ENCODE measurements at places on chromosomes 6 and 20.

DNA sequence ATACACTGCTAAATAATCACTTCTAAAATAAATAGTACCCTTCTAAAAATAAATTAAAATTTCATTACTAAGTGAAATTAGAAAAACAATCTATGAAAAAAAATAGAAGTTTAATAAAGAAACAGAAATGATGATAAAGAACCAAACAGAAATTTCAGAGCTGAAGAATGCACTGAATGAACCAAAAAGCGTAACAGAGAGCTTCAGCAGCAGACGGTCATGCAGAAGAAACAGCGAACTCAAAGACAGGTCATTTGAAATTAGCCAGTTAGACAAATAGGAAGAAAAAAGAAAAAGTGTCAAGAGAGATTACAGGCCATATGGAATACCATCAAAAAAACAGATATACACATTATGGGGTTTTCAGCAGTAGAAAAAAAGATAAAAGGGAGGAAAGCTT, 706.7 kb downstream of the TBC1D32 start:
- DNase-seq = no peak

GRCh38 chr6:83707829-83708545, 914 bp downstream of the SNAP91 start:
- DNase-seq = peak; percentile 37

DNA sequence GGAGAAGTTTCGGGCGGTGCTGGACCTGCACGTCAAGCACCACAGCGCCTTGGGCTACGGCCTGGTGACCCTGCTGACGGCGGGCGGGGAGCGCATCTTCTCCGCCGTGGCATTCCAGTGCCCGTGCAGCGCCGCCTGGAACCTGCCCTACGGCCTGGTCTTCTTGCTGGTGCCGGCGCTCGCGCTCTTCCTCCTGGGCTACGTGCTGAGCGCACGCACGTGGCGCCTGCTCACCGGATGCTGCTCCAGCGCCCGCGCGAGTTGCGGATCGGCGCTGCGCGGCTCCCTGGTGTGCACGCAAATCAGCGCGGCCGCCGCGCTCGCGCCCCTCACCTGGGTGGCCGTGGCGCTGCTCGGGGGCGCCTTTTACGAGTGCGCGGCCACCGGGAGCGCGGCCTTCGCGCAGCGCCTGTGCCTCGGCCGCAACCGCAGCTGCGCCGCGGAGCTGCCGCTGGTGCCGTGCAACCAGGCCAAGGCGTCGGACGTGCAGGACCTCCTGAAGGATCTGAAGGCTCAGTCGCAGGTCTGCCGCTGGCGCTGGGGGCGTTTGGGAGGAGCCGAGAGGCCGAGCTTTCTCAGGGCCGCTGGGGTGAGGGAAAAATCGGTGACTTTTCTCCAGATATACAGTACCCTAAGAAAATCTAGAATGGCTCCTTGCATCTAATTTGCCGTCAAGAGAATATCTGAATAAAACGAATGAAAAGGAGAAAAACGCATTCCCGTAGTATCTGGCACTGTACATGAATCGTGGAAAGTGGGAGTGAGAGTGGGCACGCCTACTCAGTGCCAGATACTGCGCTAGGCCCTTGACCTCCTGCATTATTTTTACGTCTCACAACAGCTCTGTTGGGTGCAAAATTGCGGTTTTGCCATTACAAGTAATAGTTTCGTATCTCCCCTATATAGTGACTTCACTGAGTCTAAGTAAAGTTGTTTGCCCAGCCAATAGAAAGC, 1.0 kb downstream of the CALHM6 start:
- DNase-seq = peak; percentile 35

GRCh38 chr6:149368065-149368464, 32.0 kb upstream of the SUMO4 start:
- no peak for DNase-seq

- DNase-seq = no peak
These were observed 787 bp upstream of the TNFRSF6B start for GRCh38 chr20:63695424-63696305.

GRCh38 chr6:163547287-163547686, 132.8 kb downstream of the QKI start:
- no peak for DNase-seq

DNA sequence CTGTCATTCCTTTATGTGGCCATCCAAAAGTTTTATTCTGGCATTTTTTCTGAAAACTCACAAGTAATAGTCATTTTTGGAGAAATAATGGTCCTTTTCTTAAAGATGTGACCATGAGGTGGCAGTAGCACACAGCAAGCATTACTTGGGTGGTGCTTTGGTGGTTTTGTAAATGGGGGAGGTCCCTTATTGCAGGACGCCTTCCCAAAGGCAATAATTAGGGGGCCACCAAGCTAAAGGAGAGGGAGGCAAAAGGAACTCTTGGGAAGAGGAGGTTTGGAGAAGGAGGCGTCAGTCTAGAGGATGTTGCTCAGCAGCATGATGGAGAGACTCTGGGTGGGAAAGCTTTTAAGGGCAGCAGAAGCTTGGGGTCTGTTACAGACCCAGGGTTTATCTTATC, 422.6 kb upstream of the MMS22L start:
- no peak for DNase-seq

DNA sequence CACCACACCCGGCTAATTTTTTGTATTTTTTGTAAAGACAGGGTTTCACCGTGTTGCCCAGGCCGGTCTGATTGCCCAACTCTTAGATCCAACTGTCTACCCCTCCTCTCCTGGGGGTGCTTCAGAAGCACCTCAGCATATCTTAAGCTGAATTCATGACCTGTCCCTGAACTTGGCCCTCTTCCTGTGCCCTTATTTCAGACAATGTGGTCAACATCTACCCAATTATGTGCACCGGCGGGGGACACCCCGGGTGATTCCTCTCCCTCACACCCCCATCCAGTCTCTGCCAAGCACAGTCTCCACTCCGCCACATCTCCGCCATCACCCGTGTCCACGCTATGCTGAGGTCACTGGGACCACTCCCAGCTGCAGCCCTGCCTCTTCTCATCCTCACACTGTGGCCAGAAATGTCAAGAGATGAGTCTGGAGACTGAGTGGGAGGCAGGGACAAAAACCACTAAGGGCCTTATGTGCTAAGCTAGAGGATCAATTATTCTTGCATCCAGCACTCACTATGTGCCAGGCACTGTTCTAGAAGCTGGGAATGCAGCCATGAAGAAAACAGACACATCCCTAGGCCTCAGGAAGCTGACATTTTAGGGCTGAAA, 111.9 kb downstream of the ARMC2 start:
- no peak for DNase-seq

GRCh38 chr6:32843331-32843978, 392 bp downstream of the PSMB8 start:
- DNase-seq = no peak

GRCh38 chr6:117601811-117602150, 530 bp downstream of the GOPC start:
- DNase-seq = peak; percentile 42

Data from dorsolateral prefrontal cortex (tissue), 122 donors.